ENCODE measurements at places on chromosomes 1 and 21.

- DNase-seq: no peak
These were observed 173.0 kb upstream of the FMN2 start for GRCh38 chr1:239918634-239919033.

GRCh38 chr1:235646463-235646862 lies 3.1 kb downstream of the GNG4 start:
- peak; percentile 62 for DNase-seq

GRCh38 chr1:218064426-218064825 lies 220.7 kb upstream of the RRP15 start:
- DNase-seq: no peak

DNA sequence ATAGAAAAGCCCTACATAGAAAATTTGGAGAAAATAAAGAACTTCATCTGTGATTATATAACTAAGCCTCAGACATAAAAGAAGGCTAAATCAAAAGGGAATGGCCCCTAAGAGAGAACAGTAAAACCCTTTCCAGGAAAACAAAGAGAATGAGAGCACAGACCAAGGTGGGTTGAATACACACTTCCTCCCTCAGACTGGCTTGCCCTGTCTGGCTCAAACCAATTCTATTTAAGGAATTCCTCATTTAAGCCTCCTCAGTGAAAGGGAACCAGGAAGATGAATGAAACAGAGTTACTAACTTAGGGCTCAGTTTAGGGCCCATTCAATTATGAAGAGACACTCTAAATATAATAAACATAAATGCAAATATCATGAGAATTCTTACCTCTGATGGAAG lies 10.6 kb upstream of the SYT14 start:
- DNase-seq: no peak

- DNase-seq: no peak
These were observed 817.7 kb upstream of the B3GALT2 start for GRCh38 chr1:194004146-194004545.

DNA sequence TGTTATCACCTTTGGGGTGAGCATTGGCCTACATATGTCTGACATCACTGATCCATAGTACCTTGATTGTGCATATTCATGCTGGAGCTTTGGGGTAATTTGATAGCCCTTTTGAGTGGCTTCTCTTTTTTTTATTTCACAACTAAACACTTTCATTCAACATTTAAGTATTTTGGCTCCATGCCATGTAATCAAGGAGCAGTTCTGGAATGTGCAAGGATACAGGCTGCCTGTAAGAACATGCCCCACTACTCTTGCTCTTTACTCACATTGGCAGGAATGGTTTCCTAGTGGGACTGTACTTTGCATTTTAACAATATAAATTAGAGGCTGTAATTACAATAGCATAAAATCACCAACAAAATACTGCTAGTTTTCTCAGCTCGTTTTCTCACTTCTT lies 300.7 kb upstream of the SPAG17 start:
- DNase-seq: no peak

- DNase-seq: no peak
These were observed 33.1 kb upstream of the C1orf146 start for GRCh38 chr1:92184632-92185031.

- peak; percentile 93 for DNase-seq
These were observed 3.9 kb upstream of the P3R3URF start for GRCh38 chr1:46180082-46180616.

- DNase-seq: no peak
These were observed 83.3 kb downstream of the DISP1 start for GRCh38 chr1:222898191-222898527.

GRCh38 chr1:196619721-196620120 lies 11.5 kb upstream of the KCNT2 start:
- no peak for DNase-seq

DNA sequence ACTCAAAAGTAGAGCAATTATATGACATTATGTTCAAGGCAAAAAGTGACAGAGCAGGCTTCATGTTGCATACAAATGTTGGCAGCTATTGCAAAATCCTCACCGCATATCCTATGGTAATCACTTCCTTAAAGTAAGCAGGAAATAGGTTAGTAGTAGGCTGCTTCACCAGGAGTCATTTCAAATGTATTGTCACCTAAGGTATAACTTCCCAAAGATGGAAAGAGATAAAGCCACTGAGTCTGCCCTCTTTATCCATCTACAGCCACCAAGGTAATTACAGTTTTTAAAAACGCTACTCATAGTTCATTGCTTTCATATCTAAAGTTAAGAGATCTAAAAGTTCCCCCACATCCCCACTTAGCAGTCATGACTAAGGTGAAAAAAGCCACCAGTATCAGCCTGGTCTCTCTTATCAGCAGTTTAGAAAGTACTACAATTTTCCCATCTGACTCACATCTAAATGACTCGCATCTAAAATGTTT lies 31.6 kb upstream of the UBE2U start:
- DNase-seq: peak; percentile 53

DNA sequence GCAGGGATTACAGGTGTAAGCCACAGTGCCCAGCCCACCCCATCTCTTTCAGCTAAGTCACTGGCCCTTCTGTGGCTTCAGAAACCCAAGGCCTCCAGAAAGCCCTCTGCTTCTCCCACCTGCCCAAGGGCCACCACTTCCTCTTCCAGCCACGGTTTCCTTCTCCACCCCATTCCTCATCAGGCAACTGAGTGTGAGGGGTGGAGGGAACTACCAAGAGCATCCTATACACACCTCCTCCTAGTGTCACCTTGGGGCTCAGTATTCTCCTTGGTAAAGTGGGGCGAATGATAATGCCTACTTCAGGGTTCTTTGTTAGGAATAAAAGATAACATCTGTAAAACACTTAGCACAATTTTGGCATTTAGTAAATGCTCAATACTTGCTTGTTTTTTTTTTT lies 30.0 kb downstream of the KNCN start:
- DNase-seq: no peak

DNA sequence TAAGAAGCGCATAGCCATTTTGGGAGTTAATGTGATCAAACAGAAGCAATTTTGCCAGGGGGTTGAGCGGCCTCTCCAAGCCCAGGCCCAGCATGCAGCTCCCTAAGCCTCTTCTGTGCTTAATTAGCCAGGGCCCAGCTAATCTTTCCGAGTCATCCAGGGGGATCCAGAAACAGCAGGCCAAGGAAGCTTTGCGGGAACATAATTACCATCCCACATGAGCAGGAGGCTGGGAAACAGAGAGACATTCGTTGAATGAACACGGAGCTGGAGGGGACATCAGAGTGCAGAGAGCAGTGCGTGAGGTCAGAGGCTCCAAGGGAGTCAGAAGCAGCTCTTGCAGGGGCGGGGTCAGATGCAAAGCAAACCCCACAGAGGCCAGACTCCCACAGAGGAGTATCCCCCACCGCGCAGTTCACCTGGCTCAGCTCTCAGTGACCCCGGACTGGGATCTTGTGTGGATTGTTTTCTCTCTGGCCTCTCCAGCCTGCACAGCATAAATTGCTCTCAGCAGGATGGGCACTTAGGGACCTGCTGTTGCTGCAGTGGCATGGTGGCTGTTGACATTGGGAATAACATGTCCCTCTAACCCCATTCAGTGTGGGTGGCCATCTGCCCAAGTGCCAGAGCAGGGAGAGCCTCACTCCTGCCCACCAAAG lies 657.4 kb downstream of the AJAP1 start:
- DNase-seq: no peak

- no peak for DNase-seq
These were observed 33.2 kb downstream of the PKP1 start for GRCh38 chr1:201316556-201316955.

- no peak for DNase-seq
These were observed 4.9 kb upstream of the B4GALT3 start for GRCh38 chr1:161182214-161182613.

- DNase-seq: no peak
These were observed 22.7 kb upstream of the EYA3 start for GRCh38 chr1:28111157-28111556.

DNA sequence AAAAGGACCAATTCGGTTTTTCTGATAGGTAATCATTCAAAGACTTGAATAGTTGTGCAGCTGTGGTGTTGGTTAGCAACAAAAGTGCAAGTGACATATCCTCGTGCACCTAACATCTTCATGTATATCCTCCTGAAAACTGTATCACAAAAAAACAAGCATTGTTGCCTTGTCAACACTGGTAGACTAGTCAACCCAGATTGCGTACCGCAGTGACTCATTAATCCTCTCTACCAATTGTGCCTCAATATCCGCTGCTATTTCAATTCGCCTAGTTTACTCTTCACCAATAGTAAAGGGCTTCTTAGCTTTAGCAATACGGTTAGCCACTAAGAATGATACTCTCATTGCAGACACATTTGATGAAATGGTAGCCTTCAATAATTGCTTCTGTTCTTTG lies 3.5 kb downstream of the HHAT start:
- no peak for DNase-seq

DNA sequence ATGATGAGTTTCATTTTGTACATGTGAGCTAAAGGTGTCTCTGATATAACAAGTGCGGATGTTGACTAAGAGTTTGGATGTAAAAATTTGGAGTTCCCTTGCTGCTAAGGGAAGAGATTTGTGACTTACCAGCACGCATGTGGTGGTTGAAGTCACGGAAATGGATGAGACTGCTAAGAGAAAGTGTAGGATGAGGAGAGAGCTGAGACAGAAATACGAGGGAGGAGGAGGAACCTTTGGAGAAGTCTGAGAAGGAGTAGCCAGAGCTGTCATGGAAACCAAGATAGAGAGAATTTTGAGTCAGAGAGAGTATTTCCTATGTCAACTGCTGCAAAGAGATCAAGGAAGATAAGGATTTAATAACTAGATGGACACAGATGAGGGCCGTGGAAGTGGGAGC lies 106.5 kb upstream of the COL24A1 start:
- no peak for DNase-seq

- DNase-seq: no peak
These were observed 86.5 kb upstream of the WNT4 start for GRCh38 chr1:22229379-22229778.

GRCh38 chr1:199054694-199055093 lies 415.9 kb downstream of the PTPRC start:
- no peak for DNase-seq

GRCh38 chr21:15743593-15743992 lies 13.8 kb downstream of the USP25 start:
- DNase-seq: no peak

GRCh38 chr21:31682620-31683019 lies 23.1 kb downstream of the SOD1 start:
- no peak for DNase-seq

GRCh38 chr1:9922342-9922741 lies 12.3 kb upstream of the CTNNBIP1 start:
- DNase-seq: no peak

GRCh38 chr1:27961646-27962221 lies 2.0 kb downstream of the XKR8 start:
- DNase-seq: no peak

DNA sequence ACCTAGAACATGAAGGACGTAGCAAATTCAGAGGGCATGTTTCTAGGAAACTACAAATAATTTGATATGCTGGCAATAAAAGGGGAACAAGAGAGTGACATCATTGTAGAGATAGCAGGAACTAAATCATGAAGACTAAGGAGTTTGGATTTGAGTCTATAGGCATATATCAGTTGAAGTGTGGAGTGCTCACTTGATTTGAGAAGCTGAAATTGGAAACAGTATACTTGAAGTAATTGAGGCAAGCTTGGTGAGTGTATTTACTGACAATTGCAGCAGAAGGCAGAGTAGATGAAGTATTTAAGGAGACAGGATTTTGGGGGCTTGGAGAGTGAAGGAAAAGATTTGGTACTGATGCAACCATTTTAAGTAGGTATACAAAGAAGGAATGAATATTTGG lies 6.4 kb upstream of the TMCO2 start:
- DNase-seq: no peak

GRCh38 chr1:104929280-104929679 lies 1179.6 kb downstream of the AMY1C start:
- no peak for DNase-seq

- DNase-seq: no peak
These were observed 71.9 kb downstream of the ZSWIM5 start for GRCh38 chr1:45134461-45134873.

- DNase-seq: no peak
These were observed 19.1 kb downstream of the DMBX1 start for GRCh38 chr1:46508757-46509156.

GRCh38 chr1:182720463-182720862 lies 36.1 kb upstream of the RGS8 start:
- no peak for DNase-seq

GRCh38 chr1:221241157-221241556 lies 361.9 kb downstream of the HLX start:
- DNase-seq: no peak

DNA sequence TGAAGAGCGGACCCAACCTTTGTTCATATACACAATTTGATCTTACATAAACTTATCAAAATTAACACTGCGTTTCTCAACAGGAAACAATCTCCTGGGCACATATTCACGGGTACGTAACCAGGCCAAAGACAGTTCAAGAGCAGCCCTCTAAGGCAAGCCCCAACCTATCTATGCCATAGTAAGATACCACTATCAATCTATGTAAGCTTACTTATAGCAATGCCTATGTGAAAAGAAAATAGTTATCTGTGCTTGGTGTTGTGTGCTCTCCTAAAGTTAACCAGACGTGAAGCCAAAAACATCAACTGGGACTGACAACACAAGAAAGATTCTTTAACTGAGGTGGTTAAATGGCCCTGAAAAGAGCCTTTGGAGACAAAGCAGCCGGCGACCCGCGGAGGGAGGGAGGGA lies 49.4 kb upstream of the BOLA1 start:
- no peak for DNase-seq

GRCh38 chr21:15423676-15424445 lies 305.9 kb upstream of the USP25 start:
- no peak for DNase-seq

- DNase-seq: no peak
These were observed 425.3 kb downstream of the NPHP4 start for GRCh38 chr1:5566924-5567323.

- DNase-seq: peak; percentile 100
These were observed at the start of gene DPH2 for GRCh38 chr1:43969746-43970466. Gene DPH2 (plus strand): TSS chr1:43970010. CDS start chr1:43970176, 166 bp downstream.
